Amniotic stem cell (primary cell): ENCODE measurements at places on chromosomes 13 and 19.

DNA sequence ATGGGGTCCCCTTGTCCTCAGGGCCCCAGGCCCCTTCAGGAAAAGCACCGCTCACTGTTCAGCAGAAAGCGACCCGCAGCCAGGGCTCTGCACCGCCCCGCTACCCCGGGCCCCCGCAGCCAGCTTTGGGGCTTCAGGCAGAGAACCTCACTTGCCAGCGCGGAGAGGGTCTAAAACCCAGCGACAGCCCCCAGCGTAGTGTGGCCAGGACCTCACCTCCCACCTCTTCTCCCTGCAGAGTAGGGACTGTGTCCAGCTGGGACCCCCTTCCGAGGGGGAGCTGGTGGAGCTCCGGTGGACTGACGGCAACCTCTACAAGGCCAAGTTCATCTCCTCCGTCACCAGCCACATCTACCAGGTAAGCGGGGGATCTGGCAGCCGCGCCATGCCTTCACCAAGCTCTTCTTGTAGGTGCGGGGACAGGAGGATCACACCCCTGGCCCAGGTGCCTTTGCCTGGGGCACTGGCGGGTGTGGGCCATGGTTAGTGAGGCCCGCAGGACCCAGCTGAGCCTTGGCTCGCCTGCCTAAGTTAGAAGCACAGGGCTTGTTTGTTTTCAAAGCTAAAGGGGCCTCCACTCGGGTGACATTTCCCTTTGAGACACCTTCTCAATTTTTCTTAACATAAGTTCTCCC, 175.7 kb downstream of the KDM4B start:
- DNase-seq: no peak

GRCh38 chr13:110912651-110913051, 2.2 kb downstream of the ANKRD10 start:
- DNase-seq: no peak

GRCh38 chr13:65530688-65531087, 1699.4 kb downstream of the PCDH9 start:
- DNase-seq: no peak

DNA sequence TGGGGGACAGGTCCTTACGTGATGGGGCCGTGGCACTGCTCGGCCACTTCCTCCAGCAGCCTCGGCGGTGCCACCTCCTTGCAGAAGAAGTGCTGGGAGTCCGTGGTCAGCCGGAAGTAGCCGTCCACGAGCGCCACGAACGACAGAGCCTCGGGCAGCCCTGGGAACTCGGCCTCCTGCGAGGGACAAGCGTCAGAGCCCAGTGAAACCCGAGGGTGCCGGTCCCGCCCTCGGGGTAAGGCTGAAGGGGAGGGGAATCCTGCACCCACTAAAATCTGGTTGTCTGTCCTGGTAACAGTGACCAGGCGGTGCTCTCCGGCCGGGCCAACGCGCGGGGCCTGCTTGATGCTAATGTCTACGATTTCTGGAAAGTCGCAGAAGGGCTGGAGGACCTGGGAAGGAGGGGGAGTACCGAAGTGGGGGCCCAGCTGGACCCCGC, 6.4 kb downstream of the JAK3 start:
- no peak for DNase-seq

DNA sequence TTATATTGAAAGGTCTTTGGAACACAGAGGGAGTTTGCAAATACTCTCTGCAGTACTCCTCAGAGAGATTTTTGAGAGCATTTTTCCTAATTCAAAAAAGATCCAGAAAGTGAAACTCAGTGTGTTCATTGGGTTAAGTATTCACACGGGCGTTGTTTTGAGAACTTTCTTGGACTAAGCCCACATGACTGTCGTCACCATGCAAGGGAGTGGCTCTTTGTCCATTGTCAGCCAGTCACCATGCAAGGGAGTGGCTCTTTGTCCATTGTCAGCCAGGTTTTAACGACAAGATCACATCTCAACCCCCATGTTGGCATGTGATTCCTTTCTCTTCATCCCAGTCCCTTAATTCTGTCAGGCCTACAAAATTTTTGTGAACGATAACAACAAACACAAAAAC, 81.2 kb upstream of the STK24 start:
- DNase-seq: no peak

DNA sequence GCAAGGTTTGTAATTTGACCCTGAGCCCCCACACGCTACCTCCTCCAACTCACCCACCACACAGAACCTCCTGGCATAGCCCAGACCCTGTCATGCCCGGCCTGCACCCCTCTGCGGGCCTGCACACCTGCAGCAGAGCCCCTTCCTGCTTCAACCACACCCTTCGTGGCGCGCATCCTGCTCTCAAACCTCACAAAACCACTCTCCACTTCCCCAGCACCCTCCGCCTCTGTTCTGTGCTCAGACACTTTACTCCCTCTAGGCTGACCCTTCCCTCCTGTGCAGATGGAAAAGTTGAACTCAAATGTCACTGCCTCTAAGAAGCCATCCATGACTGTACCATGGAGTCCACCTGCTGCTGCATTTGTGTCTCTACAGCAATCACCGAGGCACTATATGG, 28.5 kb downstream of the FAAP24 start:
- no peak for DNase-seq

DNA sequence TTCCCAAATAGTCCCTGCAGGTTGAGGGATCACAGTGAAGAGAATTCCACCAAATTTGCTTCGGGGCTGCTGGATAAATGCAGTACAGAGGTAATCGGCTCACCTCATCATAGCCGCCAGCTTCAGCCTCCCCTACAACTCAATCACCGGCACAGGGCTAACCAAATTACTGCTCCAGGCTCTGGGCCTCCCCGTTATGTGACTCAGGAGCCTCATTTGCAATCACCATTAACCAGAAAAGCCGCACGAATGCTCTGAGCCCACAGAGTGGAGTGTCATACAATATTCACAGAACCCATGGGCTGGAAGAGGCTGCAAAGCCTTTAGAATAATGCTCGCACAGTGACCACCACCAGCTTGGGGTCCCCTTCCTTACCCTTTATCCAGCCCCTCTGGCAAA, 4.9 kb downstream of the SIAH3 start:
- no peak for DNase-seq

DNA sequence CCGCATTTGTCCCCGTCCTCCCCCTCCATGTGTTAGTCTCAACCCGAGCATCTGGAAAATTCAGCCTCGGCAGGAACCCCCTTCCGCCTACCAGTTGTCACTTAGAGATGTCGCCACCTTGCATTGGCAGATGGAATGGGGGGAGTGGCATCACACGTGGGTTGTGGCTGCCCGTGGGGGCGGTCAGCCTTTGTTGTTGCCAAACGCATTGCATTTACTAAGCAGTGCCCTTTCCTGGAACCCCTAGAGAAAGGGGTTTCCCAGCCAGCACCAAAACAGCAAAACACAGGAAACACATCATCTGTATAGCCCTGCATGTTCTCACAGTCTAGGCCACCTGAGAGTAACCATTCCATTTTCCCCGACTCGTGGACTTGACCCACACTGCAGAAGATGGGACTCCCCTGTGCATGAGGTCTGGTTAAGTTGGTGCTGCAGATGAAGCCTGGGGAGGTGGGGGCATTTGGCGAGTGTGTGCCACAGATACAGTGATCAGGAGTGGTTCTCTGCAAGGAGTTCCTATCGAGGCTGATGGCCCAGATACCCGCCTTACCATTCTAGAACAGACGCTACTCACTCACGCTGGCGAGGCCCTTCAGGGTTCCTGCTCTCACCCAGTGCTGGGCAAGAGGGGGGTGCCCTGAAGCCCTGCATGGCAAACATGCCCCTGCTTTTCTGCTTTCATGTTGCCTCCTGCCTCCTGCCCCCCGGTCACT, 38.3 kb downstream of the TMED1 start:
- DNase-seq: no peak

DNA sequence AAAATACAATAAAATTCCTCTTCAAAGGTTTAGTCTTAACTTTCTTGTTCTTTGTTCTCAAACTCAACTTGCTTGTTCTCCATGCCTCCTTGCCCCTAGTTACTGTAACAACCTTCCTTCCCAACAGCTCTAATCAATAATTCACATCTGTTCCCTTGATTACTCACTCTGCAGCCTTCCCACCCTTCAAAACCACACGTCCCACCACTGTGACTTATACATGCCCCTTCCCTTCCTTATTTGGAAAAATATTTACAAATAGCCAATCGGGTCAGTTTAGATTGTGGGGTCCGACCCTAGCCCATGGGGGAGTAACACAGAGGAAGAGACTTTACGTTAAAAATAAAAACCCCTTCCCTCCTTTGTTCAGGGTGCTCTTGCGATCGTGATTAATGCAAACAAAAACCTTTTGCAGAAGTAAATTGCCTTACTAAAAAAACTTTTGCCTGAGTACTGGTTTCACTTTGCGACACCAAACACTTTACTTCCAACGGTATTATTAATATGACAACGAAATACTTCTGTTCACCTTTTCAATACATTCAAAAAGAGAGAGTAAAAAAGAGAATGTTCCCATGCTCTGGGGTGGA, 512 bp upstream of the ZNF93 start:
- DNase-seq: peak; percentile 22

DNA sequence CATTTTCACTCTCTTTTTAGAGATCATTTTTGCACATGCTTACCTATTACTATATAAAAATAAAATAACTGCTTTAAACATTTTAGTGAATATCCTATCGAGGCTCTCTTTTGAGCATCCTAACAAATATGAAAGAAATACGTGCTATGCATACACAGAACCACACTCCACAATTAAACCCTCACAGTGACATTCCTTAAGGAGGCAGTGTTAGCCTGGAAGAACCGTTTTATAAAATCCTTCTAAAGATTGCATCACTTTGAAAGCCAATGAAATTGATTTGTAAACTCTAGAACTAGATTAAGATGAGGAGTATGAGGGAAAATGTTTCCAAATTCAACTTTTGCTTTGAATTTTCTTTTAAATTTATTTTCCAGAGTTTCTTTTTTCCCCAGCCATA, 11.1 kb upstream of the ENOX1 start:
- no peak for DNase-seq

GRCh38 chr19:30386551-30387143, 14.5 kb downstream of the ZNF536 start:
- no peak for DNase-seq

- no peak for DNase-seq
These were observed 37.9 kb downstream of the SOX1 start for GRCh38 chr13:112104881-112105234.

DNA sequence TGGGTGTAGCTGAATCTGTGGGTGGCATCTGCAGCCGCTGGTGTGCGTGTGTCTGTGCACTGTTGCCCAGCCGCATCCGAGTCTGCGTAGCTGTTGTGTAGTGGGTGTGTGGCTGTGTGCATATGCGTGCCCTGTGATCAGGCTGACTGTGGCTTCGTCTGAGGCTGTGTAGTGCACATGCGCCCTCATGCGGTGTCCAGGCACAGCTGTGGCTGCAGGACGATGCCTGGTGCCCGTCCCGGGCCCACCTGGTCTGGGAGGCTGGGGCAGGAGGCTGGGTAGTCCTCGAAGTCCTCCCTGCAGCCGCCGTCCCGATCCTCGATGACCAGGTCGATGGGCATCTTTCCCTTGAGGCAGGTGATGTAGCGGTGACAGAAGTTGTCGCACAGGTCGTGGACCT, 4.9 kb downstream of the MEIS3 start:
- DNase-seq: no peak

DNA sequence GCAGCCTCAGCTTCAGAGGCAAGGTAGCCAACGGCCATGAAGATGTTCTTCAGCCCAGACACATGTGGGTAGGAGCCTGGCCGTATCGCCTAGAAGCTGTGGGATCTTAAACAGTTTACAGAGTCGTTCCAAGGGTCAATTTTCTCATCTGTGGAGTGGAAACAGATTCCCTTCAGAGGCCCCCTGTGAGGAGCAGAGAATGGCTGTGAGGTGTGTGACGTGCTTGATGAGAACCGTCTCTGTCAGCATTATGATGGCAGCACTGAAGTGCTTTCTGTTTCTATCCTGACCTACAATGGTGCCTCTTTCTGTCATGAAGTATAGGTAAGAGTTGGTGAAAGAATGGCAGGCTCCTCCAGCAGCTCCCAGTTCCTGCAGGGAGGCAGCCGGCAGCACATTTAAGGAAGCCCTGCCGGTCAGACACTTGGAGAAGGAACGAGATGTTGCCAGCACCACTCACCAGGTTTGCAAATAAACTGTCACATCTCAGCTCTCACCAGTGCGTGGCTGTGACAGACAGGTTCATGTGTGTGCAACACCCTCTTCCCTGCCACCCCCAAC, 277.3 kb downstream of the FOXO1 start:
- no peak for DNase-seq

- peak; percentile 71 for DNase-seq
These were observed 4.4 kb downstream of the FUZ start for GRCh38 chr19:49808711-49809159.

- no peak for DNase-seq
These were observed 5.9 kb upstream of the HOMER3 start for GRCh38 chr19:18946918-18947317.

GRCh38 chr19:5681391-5682106, 722 bp downstream of the HSD11B1L start:
- no peak for DNase-seq

GRCh38 chr19:49434907-49435583, 6.3 kb downstream of the SLC17A7 start:
- no peak for DNase-seq

DNA sequence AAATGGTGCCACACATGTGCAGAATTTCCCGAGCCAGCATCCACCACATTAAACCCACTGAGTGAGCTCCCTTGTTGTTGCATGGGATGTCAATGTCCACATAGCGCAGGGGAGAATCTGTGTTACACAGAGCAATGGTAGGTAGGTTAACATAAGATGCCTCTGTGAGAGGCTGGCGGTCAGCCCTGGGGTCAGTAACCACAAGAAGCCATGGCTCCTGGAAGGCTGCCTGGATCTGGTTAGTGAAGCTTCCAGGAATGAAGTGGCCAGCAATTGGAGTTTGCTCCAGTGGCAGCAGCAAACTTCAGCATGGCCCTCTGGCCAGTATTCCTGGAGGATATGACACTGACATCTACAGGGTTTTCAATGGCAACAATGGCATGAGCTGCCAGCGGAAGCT, 37.0 kb upstream of the PCDH9 start:
- no peak for DNase-seq

DNA sequence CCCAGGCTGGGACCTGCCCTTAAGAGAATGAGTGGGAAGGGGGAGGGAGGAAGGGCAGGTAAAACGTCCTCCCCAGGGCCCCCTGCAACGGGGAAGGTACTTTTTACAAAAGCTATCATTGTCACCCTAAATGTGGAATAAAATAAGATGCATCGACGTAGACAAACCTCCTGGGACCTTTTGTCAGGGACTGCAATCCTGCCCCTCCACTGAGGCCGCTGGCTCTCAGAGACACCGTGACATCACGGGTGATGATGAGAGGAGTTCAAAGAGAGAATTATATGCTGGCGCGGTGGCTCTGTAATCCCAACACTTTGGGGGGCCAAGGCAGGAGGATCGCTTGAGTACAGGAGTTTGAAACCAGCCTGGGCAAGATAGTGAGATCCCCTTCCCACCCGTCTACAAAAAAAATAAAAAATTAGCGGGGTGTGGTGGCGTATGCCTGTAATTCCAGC, 1.8 kb upstream of the MYBPC2 start:
- no peak for DNase-seq

GRCh38 chr19:53013621-53014020, at the start of gene ERVV-1:
Gene ERVV-1 (plus strand): TSS chr19:53013921. CDS start chr19:53014091, 170 bp downstream.
- no peak for DNase-seq

DNA sequence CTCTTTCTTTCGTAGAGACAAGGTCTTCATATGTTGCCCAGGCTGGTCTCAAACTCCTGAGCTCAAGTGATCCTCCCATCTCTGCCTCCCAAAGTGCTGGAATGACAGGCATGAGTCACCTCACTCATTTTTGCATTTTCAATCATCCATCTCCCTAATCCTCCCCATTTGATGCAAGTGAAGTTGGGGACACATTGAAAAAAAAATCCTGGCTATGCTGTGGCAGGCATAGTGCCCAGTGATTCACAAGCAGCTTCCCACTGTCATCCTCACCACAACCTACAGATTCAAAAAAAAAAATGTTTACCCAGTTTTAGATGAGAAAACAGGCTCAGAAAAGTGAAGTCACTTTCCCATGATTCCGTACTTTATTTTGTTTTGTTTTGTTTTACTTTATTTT, 44.7 kb upstream of the USP29 start:
- no peak for DNase-seq
